ENCODE measurements at places on chromosomes 1 and 21.

DNA sequence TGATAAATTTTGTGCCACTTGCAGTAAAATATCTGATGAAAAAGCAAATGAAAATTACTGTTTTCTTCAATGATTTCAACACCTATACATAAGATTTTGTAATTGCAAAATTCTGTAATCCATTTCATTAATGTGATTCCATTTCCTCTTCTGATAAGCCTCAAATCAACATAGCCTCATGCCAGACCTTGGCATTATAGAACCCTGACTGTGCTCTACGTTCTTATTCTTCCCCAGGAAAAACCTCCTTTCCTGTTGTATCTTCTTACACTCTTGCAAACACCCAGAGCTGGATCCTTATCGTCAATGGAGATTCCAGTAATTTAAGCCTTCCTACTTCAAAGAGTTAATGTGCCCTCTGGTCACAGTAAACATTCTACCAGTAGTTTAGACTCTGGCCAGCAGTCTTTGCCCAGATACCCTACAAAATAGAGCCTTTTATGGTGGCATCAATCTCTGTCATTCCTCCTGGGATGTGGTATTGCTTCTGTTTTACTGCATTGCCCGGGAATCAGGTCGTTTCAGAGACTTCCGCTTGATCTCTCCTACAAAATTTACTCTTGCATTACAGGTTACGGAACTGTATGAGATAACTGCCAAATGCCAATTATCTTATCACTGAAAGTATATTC is 48.5 kb upstream of the CHRM3 start:
- DNase-seq: no peak

- DNase-seq: no peak
Measured at GRCh38 chr1:8702472-8702849, 115.0 kb downstream of the RERE start.

DNA sequence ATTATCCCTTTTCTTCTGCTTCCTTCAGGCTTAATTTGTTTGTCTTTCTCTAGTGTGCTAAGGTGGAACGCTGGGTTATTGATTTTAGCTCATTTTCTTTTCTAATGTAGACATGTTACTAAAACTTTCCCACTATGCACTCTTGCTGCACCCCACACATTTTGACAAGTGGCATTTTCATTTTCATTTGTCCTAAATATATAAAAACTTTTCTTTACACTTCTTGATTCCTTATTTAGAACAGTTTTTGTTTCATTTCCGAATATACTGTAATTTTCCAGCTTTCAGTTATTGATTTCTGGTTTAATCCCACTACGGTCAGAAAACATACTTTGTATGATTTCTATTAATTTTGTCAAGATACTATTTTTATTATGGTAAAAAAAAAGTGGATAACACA is 25.3 kb downstream of the SH3BP5L start:
- DNase-seq: no peak

DNA sequence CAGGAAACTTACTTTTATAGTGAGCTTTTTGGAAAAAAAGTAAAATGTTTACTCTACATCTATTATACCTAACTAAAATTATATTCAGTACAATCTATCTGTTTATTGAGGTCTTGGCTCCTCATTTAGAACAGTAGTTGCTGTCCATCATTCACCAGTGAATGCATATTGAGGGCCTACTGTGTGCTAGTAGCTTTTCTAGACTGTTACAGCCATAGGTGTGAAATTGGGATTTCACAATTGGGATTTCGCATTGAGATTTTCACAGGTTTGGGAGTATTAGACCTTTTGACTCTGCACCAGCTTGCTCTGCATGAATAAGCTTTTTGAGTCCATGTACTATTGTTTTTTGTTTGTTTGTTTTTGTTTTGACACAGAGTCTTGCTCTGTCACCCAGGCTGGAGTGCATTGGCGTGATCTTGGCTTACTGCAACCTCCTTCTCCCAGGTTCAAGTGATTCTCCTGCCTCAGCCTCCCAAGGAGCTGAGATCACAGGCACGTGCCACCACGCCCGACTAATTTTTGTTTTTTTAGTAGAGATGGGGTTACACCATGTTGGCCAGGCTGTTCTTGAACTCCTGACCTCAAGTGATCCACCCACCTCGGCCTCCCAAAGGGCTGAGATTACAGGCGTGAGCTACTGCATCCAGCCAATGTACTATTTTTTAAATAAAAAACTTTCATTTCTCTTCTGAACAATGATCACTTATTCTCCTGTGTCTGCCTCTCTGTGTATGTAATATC is 47.2 kb upstream of the ERRFI1 start:
- no peak for DNase-seq

- no peak for DNase-seq
Measured at GRCh38 chr1:46692811-46693770, 21.4 kb downstream of the TEX38 start.

DNA sequence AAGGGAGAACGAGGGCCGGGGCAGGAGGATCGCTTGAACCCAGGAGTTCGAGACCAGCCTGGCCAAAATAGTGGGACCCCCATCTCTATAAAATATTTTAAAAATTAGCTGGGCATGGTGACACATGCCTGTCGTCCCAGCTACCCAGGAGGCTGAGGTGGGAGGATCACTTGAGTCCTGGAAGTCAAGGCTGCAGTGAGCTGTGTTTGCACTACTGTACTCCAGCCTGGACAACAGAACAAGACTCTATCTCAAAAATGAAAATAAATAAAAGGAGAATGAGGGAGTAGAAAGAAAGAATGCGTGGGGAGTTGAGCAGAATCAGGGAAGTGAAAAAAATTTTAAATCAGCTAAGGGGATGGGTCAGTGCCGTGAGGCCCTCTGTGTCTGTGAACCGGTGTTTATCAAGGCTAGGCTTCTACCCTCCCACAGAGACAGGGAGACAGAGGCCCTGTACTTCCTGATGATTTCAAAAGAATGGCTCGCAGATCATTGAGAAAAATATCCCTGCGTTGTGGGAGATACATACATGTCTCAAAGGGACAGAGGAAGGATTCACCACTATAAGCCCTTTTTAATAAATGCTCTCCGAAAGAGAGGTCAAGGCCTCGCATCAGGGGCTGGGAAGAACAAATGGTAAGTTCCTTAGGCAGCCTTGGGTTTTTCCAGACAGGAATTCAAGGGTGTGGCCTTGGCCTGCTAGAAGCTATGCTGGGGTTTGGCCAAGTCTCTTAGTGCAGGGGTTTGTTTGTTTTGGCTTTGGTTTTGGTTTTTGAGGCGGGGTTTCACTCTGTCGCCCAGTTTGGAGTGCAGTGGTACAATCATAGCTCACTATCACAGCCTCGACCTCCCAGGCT is 20.7 kb downstream of the IL10RB start:
- no peak for DNase-seq

GRCh38 chr1:63678200-63678599 is 85.0 kb downstream of the PGM1 start:
- no peak for DNase-seq
